ENCODE measurements at places on chromosomes 3 and 15.

DNA sequence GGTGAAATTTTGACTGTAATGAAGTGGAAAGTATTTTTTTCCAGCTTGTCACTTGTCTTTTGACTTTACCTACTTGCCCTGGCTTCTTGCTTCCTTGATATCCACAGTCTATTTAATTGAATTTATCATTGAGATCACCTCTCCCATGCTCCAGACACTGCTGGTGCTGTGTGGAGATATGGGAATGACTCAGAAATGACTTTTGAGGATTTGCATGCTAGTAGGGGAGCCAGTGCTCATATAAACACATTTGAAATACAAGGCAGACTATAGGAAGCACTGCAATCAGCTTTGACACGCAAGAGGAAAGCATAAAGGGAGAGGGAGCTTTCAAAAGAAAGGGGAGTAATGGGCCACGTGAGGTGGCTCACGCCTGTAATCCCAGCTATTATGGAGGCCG, 7.3 kb upstream of the TRPM1 start:
- DNase-seq, result no peak

DNA sequence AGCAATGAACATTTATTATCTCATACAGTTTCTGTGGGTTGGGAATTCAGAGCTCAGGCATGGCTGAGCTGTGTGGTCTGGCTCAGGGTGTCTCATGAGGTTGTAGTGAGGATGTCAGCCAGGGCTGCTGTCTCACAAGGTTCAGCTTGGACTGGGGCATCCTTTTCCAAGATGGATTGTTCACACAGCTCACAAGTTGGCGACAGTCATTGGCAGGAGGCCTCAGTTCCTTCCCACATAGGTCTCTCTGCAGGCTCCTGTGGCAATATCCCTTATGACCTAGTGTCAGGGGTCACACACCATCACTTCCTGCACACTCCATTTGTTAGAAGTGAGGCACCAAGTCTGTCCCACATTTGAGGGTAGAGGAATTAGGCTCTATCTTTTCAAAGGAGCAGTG, 56.0 kb downstream of the RPLP1 start:
- no peak for DNase-seq

DNA sequence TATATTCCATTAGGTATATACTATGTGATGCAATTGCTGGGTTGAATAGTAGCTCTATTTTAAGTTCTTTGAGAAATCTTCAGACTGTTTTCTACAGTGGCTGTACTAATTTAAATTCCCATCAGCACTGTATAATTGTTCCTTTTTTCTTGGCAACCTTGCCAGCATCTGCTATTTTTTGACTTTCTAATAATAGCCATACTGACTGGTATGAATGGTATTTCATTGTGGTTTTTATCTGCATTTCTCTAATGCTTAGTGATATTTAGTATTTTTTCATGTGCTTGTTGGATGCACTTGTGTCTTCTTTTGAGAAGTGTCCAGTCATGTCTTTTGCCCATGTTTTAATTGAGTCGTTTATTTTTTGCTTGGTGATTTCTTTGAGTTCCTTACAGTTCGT, 145.1 kb upstream of the PLSCR5 start:
- peak; percentile 54 for DNase-seq

GRCh38 chr3:53382106-53382505, 34.8 kb upstream of the DCP1A start:
- DNase-seq, result peak; percentile 1

DNA sequence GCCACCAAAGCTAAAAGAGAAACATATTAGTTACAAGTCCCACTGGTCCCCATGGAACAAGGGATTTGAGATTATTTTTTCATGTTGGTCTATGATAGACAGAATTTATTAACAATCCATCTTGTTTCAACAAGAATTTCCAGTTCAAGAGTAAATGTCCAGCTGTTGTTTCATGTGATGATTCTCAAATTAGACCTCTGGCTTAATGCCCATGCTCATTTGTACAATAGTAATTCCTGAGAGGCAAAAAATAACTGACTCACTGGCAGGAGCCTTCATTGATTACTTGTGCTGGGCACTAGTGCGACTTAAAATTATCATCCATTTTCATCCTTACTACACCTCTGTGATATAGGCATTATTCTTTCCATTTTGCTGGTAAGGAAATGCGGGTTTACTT, 171.3 kb downstream of the ITPR1 start:
- no peak for DNase-seq

GRCh38 chr3:124248471-124249028, 256.6 kb upstream of the ROPN1 start:
- DNase-seq, result peak; percentile 76

- peak; percentile 18 for DNase-seq
Measured at GRCh38 chr3:151171145-151171757, 31.8 kb downstream of the GPR171 start.

All from astrocyte of the spinal cord (primary cell).